Esophagus muscularis mucosa (tissue), 4 donors: ENCODE measurements at places on chromosomes 13 and 19.

- no peak for DNase-seq
These were observed 14.0 kb downstream of the PLIN4 start for GRCh38 chr19:4504297-4504701.

DNA sequence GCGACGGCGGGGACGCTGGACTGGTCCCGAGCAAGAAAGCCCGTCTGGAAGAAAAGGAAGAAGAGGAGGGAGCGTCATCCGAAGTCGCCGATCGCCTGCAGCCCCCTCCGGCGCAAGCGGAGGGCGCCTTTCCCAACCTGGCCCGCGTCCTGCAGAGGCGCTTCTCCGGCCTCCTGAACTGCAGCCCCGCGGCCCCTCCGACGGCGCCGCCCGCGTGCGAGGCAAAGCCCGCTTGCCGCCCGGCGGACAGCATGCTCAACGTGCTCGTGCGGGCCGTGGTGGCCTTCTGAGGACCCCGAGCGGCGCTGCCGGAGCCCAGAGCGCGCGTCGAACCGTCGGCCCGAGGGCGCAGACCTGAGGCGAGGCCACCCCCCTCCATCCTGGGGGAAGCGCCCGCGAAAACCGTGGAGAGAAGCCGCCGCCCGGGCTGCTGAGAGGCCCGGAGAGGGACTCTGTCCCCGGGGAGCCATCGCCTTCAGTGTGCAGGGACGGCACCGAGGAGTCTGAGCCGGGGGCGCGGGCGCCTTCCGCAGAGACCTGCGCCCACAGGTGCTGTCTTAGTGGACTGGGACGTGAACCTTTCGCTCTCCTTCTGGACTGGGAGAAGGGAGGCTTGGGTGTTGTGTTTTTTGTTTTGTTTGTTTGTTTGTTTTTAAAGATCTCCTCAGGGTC, 3.5 kb downstream of the IER2 start:
- no peak for DNase-seq

- DNase-seq, result no peak
These were observed 10.0 kb downstream of the KLC3 start for GRCh38 chr19:45350477-45351058.

DNA sequence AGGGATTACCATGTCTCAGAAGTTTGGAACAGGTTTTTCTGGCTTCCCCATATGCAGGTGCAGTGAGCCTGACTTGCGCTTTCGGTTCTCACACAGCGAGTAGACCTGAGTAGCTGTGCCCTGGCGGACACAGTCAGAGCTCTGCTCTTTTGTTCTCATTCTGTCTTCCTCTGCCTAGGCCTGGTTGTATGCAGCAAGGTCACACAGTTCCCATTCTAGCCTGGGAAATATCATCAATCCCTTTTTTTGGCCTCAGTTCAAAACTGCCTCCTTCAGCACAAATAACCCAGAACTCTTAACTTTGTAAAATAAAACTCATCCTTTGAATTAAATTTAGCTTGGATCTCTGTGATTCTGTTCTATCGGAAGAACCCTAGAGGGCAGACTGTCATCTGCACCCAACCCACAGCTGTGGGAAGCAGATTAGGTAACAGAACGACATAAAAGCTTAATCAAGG, 10.2 kb downstream of the OXGR1 start:
- DNase-seq, result no peak
